Activated T-cell treated with anti-CD3 and anti-CD28 coated beads, Interleukin-2, amount 50 U/mL, for 72 hours (primary cell): ENCODE measurements at places on chromosomes 1 and 21.

DNA sequence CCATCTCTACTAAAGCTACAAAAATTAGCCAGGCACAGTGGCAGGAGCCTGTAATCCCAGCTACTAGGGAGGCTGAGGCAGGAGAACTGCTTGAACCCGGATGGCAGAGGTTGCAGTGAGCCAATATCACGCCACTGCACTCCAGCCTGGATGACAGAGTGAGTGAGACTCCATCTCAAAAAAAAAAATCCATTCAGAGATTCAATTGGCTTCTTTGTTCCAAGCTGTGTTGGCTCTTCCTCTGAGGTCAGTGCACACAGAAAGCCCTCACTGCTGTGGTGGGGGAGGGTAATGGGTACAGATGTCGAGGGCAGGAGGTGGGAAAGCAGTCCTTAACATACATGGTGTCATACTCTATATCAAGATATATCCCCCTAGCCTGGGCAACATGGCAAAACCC lies 14.7 kb downstream of the TIE1 start:
- H3K36me3 ChIP-seq: no peaks in the 10 kb centered on the region
- no peak overlapping the region for H3K4me3 ChIP-seq
- H3K27me3 ChIP-seq: no peaks in the 10 kb centered on the region
- no peak overlapping the region for H3K27ac ChIP-seq
- peaks cover 6% of the 10 kb centered on the region for H3K4me1 ChIP-seq

DNA sequence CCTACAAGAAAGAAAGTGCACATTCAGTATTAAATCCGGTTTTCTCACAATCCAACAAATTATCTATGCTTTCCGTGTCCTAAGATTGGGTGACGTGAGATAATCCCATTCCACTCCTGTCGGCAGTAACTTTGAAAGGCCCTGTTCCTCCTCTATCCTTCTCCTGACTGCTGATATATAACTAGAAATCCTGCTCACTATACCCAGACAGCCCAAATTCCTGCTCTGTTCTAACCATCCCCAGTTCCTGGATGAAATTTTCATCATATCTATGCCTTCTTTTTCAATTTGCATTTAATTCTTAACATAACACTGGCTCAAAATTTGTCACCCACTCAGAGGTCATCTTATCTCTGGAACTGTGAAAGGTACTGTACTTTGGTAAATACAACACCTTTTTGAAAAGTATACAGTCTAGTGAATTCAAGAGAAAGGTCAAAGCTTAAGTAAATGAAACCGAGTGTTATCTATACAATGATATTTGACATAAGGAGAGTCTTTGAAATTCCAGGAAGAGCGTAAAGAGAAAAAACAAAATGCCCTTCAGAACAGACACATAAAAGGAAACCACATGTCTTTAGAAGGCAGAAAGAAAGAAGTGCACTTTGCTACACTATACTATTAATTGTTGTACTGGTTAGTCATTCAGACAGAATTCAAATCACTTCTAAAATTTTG lies 200.5 kb upstream of the NEGR1 start:
- peaks cover 8% of the 10 kb centered on the region for H3K4me1 ChIP-seq
- H3K27ac ChIP-seq: no peak overlapping the region
- peak overlapping the region; percentile 3 for H3K4me3 ChIP-seq

DNA sequence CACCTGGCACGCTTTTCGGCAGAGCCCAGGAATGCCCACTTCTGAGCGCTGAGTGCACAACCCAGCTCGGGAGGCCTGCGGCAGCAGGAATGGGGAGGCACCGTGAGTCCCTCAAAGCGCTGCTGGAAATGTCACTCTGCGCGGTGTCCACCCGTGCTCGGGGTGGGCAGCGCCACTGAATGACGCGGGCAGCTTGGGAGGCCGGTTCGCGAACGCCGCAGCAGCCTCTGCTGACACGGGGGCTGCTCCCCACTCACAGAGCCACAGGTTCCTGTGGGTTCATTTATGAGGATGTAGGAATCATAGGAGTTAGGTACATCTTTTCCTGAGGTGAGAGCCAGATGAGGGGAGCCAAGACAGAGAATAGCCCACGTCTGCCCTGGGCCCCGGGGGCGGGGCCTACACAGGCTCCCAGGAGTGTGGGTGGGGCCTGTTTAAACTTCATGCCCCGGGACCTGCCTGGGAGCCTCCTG lies 146.7 kb upstream of the COL6A1 start:
- H3K36me3 ChIP-seq: peaks cover 3% of the 10 kb centered on the region
- H3K4me1 ChIP-seq: no peaks in the 10 kb centered on the region
- H3K4me3 ChIP-seq: no peak overlapping the region
- H3K27ac ChIP-seq: no peak overlapping the region
- H3K27me3 ChIP-seq: no peaks in the 10 kb centered on the region
- DNase-seq: no peak

DNA sequence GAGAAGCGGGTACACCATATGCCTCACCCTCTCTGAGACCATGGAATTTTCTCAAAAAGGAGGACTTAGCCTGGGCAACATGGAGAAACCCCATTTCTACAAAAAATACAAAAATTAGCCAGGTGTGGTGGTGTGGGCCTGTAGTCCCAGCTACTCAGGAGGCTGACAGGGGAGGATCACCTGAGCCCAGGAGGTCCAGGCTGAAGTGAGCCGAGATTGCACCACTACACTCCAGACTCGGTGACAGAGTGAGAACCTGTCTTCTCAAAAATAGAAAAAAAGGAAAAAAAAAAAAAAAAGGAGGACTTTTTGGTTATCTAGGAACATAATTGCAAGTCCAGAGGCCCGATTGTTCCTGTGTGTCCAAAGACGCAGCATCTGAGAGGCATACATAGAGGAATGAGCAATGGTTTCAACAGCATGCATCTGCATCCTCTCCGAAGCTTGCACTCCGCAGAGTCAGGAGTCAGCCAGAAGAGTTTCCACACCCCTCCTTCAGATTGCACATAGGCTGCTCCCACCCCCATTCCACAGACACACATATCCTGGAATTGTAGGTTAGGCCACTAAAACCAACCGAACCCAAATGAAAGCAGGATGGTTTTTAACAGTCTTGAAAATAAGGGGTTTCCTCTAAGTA lies 2.5 kb upstream of the TBX15 start:
- peaks cover 10% of the 10 kb centered on the region for H3K4me1 ChIP-seq
- no peak overlapping the region for H3K27ac ChIP-seq
- no peak overlapping the region for H3K4me3 ChIP-seq
- peaks cover 95% of the 10 kb centered on the region for H3K27me3 ChIP-seq
- peaks cover 7% of the 10 kb centered on the region for H3K36me3 ChIP-seq

DNA sequence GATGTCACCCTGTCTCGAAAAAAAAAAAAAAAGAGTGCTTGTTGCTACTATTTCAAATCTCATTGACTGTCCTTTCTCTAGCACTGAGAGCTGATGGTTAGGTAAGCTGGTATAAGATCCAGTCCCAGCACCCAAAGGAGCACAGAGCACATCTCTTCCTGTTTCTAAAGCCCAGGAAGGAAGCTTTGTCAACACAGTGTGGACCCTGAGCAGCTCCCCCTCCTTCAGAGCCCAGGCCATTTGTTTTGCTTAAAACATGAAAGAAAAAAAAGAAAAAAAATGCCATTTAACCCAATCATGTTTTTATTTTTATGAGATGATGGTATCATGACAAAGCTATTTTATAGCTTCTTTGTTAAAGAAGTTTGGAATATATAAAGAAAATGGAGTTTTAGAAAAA lies 184.1 kb upstream of the DUSP10 start:
- no peaks in the 10 kb centered on the region for H3K4me1 ChIP-seq
- H3K27ac ChIP-seq: no peak overlapping the region
- H3K36me3 ChIP-seq: peaks cover 2% of the 10 kb centered on the region
- no peak for DNase-seq
- peaks cover 24% of the 10 kb centered on the region for H3K27me3 ChIP-seq
- H3K4me3 ChIP-seq: no peak overlapping the region

DNA sequence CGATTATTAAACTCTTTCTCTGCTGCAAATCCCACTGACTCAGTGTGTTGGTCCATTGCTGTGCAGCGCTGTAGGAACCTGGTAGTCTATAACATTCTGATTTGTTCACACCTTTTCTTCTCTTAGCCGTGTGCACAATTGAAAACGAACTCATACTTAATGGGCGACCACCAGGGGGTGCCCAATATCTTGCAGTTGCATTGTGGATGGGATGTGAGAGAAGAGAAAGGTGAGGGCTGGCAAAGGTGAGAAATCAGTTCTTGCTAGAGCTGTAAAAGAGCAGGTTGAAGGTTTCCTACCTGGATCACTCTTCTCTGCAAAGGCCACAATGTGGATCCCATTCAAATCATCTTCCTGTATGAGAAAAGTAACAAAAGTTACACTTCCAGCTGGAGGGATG lies 51.0 kb downstream of the CASQ2 start:
- H3K27me3 ChIP-seq: peaks cover 12% of the 10 kb centered on the region
- no peak overlapping the region for H3K4me3 ChIP-seq
- no peak overlapping the region for H3K27ac ChIP-seq
- peak; percentile 39 for DNase-seq

DNA sequence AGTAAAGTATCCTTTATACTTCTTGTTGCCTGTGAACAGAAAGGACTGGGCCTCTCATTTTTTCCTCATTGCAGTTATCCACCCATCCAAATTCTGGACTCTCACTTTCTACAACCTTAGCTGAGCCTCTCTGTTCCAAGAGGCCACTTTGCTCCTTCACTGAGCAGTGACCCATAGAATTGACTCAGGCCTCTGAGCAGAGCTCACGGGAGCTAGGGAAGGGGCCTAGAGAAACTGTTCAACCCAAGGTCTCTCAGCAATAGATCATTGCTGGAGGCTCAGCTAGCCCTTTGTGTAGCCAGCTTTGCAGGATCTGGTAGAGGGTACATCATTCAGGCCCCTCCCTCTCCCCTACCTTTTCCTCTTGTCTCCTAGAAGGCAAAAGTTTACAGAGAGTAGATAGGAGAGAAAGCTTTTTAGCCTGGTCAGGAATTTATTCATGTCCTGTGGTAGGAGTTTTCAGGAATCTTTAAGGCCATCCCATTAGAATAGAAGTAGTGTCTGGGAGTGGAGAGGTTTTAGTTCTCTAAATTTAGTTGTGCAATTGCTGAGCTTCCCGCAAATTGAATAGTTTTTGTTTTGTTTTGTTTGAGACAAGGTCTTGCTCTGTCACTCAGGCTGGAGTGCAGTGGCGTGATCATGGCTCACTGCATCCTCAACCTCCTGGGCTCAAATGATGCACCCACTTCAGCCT lies 6.7 kb downstream of the INTS3 start:
- H3K27ac ChIP-seq: no peak overlapping the region
- DNase-seq: no peak
- no peak overlapping the region for H3K4me3 ChIP-seq
- H3K27me3 ChIP-seq: no peaks in the 10 kb centered on the region

DNA sequence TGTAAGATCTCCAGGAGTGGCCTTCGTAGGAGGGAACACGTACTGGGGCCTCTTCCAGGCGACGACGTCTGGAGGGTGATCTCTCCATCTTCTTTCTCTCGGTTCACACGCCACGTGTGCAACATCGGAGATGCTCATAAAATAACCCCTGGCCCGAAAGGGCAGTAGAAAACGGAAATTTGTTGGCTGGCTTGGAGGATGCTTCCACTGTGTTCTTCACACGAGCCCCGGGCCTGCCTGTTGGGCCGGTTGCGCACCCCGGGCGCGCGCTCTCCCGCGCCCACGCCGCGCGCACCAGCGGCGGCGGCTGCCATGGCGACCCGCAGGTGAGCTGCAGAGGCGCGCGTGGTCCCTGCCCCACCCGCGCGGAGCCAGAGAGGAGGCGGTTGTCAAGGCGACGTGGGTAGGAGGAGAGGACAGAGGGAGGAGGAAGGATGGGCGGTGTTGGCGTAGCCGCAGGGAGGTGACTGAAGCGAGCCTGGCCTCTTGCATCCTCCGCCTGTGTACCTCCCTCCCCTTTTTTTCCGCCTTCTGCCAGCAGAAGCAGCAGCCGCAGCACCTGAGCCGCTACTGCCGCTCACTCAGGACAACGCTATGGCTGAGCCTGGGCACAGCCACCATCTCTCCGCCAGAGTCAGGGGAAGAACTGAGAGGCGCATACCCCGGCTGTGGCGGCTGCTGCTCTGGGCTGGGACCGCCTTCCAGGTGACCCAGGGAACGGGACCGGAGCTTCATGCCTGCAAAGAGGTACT lies at the start of gene ELAPOR1:
Gene ELAPOR1, plus strand, starts transcription at position 526 of the 752 bp plus-strand sequence. Its CDS starts 69 bp downstream, at position 595.
- peaks cover 59% of the 10 kb centered on the region for H3K4me1 ChIP-seq
- H3K27me3 ChIP-seq: peaks cover 21% of the 10 kb centered on the region
- peaks cover 3% of the 10 kb centered on the region for H3K36me3 ChIP-seq
- peak within 1 kb of the TSS; percentile 88 for H3K27ac ChIP-seq
- peak within 1 kb of the TSS; percentile 97 for H3K4me3 ChIP-seq

DNA sequence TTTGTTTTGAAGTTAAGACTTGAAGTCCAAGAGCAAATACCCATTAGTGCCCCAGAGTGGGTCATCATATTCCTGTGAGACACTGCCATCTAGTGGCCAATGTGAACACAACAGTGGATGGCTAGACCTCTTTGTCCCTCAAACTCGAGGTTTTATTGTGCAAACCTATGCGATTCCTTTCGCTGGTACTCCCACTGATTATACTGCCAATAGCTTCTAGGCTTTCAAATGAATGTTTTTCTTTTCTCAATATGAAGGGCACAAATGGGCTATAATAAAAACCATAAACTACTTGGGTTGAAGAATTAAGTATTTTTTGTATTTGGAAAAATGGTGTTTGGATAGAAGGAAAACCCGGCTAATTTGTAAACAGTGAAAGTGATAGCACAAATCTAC lies 100.4 kb upstream of the ZNF281 start:
- no peaks in the 10 kb centered on the region for H3K4me1 ChIP-seq
- no peak overlapping the region for H3K4me3 ChIP-seq
- DNase-seq: peak; percentile 73
- H3K36me3 ChIP-seq: no peaks in the 10 kb centered on the region
- no peaks in the 10 kb centered on the region for H3K27me3 ChIP-seq
- H3K27ac ChIP-seq: no peak overlapping the region

- H3K36me3 ChIP-seq: peaks cover 10% of the 10 kb centered on the region
- H3K4me1 ChIP-seq: peaks cover 10% of the 10 kb centered on the region
These were observed 21.8 kb downstream of the DIP2A start for GRCh38 chr21:46480466-46480865.

GRCh38 chr1:174023440-174023839 lies 1.3 kb upstream of the RC3H1 start:
- H3K36me3 ChIP-seq: peaks cover 7% of the 10 kb centered on the region
- no peak for DNase-seq

GRCh38 chr1:218451415-218451814 lies 106.3 kb downstream of the TGFB2 start:
- H3K27me3 ChIP-seq: no peaks in the 10 kb centered on the region
- peaks cover 3% of the 10 kb centered on the region for H3K36me3 ChIP-seq
- H3K4me3 ChIP-seq: no peak overlapping the region
- H3K4me1 ChIP-seq: no peaks in the 10 kb centered on the region
- no peak for DNase-seq
- no peak overlapping the region for H3K27ac ChIP-seq

GRCh38 chr1:3000671-3001470 lies 20.4 kb upstream of the ACTRT2 start:
- no peaks in the 10 kb centered on the region for H3K4me1 ChIP-seq
- peaks cover 12% of the 10 kb centered on the region for H3K27me3 ChIP-seq
- no peak overlapping the region for H3K27ac ChIP-seq
- no peak overlapping the region for H3K4me3 ChIP-seq
- no peak for DNase-seq

DNA sequence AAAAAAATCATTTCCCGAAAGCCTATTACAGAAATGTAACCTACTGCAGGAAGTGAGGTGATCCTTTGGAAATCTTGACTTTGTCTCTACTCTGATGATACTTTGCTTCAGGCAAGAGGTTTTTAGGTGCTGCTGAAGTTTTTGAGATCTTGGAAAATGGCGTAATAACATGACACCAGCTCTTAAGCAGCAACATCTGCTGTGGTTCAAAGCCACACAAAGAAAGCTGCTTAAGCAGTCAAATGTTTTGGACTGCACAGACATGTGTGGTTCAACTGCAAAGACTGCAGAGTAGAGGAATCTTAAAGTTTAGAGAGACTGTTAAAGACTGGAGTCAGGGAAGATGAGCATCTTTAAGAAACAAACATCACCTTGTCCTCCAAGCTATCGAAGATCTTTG lies 139.0 kb downstream of the RASAL2 start:
- DNase-seq: no peak
- no peaks in the 10 kb centered on the region for H3K36me3 ChIP-seq
- H3K4me3 ChIP-seq: no peak overlapping the region
- no peaks in the 10 kb centered on the region for H3K27me3 ChIP-seq
- H3K27ac ChIP-seq: no peak overlapping the region
